Nucleus accumbens (tissue), 56 donors: ENCODE measurements at places on chromosomes 16 and 17.

- no peak for DNase-seq
Observed at GRCh38 chr17:47279062-47279801, 25.6 kb downstream of the ITGB3 start.

DNA sequence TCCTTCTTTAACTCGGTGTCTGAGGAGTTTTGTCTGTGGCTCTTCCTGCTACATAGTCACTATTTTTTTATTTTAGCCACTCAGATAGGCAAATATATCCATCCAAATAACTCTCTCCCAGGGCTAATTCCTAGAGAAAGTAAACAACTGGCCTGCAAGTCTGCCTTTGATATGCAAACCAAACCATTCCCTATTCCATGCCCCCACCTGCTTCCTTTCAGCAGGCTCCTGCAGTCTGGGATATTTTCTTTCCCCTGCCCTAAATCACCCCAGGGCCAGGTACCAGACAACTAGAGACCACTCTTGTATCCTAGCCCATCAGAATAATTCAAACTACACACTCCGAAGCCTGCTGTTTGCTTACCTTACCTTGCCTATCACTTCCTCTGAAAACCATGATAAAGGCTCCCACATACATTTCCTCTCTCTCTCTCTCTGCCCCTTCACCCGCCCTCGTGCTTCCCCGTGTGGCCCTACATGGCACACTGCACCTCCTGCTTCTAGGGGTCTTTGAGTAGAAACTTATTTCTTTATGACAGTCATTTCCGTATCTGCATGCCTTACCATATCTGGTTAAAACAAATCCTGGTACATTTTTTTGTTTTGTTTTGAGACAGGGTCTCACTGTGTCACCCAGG, 8.3 kb downstream of the CD300H start:
- DNase-seq: no peak

GRCh38 chr17:31415004-31415454, 23.6 kb downstream of the RAB11FIP4 start:
- DNase-seq: no peak

DNA sequence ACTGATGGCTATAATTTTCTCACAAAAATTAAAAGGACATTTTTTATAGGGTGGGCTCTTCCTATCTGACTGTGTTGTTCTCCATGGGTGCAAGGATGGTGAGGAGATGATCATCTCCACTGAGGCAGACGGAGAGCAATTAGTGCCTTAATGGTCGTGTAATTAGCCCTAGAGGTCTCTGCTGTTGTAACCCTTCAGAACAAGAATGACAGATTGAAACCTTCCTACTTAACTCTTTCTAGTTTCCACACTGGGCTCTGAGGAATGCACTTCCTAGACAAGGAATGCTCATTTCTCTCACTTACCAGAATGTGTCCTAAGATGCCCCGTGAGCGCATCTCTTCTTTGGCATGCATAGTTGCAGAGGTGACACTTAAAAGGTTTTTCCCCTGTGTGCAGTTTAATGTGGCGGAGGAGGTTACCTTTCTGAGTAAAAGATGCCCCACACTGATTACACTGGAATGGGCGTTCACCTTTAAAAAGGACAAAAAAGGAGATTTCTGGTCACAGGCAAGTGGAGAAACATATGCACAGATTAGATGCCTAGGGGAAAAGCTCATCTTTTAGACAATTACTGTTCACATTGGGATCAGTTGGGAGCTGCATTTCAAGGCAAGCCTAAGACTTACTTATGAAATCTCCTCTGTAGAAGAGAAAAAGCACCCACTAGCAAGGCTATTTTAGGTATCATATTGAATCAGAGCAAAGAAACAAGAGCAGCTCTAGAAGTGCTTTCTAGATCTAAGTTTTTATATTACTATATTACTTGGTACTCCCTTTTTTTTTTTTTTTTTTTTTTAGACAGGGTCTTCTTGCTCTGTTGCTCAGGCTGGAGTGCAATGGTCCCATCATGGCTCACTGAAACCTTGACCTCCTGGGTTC, 53.6 kb downstream of the GRB7 start:
- DNase-seq: no peak

GRCh38 chr16:87424266-87424665, 32.1 kb downstream of the MAP1LC3B start:
- no peak for DNase-seq
